ENCODE measurements at places on chromosomes 5 and 9. TPM values are rescaled to one million over a fixed set of nuclear protein-coding genes. Genes with fewer than 3 reads are reported as not detected.

DNA sequence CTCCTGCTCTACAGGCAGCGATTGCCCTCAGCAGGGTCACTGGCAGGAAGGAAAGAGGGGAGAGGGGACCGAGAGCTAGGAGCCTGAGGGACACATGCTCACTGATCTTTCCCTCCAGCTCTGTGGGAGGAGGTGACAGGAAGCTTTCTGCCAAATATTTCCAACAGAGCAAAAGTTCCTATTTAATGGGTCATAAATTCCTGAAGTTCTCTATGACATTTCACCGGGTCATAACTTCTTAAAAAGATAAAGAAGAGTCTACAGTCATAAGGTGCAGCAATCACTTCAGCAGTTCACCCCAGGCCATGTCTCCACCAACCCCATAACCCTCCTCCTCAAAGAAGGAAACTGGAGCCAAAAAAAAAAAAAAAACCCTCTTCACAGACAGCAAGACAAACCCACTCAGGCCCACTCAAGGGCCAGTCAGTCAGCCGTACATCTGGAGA is 481.1 kb downstream of the NR2F1-AS1 start:
- no peak for DNase-seq

- no peak for DNase-seq
Measured at GRCh38 chr9:7216004-7216841, 458.4 kb downstream of the KDM4C start.

- DNase-seq = peak; percentile 96
Measured at GRCh38 chr5:177366528-177367322, 9.0 kb downstream of the RGS14 start.

DNA sequence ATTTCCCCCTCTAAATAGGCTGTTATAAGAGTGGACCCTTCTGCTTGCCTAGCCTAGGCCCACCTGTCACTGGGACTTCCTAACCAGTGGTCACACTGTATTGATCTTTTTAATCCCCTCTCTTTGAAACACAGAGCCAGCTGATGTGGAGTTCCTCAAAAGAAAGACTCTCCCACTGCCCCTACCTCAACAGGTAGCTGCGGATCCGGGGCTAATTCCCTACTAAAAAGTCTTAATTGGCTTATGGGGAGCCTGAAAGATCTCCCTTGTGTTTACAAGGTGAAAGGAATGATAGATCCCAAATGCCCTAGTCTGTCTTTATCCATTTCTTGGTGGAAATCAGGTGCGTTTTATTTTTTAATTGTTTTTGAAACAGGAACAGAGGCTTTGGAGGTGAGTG is 2.0 kb downstream of the NEUROG1 start:
- peak; percentile 57 for DNase-seq

DNA sequence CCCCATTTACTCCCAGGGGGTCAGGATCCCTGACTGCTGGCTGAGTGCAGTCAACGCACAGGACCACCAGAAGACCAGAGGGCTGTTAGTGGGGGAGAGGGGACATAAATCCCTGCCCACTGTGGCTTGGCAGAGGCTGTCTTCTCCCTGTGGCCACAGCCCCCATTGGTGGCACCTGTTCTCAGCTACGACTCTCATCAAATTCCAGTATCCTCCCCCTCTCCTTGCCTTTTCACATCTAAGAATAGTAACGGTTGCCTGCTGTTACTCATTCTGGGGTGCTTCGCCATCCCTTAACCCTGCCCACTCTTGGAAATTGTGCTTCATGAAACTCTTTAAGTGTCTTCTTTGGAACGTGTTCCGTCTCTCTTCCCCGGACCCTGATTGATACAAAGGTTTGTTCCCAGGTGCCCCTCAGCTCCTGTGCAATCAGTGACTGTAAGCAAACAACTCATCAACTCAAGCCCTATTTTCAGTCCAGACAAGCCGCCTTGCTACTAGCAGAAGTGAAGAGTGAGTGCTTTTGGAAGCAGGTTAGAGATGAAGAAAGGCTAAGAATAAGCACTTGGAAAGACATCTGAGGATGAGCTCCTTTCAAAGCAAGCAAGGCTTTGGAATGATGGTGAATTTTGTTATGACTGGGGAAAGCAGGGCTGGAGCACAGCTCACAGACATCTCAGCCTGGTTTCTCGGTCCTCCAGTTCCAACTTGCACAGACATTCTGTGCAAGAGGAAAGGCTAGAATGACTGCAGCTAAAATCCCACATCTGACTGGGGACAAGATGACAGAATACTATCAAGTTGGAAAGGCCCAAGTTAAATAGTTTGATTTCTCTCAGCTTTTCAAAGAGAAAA is 22.9 kb upstream of the DENND1A start:
- no peak for DNase-seq

Gene TRIO
- 76.3 TPM for total RNA-seq

Gene ROR2
- 20.1 TPM for total RNA-seq
